ENCODE measurements at places on chromosomes 13 and 19.

GRCh38 chr13:75738841-75739240 lies 102.7 kb downstream of the LMO7 start:
- no peak for DNase-seq

GRCh38 chr19:7386308-7386707 lies 37.6 kb downstream of the ARHGEF18 start:
- DNase-seq, result no peak

GRCh38 chr19:14147797-14148605 lies 11.6 kb upstream of the ASF1B start:
- no peak for DNase-seq

DNA sequence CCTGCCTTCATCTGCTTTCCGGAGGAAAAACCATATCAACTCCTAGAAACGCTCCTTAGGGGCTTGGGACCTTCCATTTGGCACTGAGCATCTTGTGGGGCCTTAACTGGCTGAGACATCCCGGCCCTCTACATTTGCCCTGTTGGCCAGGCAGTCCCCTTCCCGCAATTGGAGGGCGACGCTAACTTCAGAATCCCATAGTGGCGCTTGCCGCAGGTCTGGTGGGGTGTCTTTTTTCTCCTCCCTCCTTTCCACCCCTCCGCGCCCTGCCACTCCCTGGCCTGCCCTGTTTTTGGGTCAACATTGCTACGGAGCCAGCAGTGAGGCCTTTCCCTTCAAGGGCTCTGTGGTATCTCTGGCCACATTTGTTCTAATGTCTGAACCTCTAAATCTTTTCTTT lies 13.6 kb upstream of the CRTC1 start:
- DNase-seq, result no peak

DNA sequence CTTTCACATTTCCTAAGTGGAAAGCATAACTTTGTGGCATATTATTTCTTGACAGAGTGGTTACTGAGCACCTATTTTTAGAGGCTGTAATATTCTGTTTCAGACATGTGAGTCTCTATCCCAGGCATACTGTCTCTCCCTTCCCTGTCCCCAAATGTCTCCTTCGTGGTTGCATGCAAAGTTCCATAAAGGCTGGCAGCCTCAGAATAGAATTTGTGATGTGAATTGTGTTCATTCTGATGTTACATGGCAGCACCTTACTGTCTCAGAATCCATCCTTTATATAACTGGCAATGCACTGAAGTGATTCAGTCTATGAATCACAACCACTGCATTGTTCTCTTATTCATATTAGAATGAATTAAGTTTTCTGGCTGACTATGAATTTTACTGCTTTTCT lies 89.0 kb upstream of the SLC7A1 start:
- DNase-seq, result no peak

DNA sequence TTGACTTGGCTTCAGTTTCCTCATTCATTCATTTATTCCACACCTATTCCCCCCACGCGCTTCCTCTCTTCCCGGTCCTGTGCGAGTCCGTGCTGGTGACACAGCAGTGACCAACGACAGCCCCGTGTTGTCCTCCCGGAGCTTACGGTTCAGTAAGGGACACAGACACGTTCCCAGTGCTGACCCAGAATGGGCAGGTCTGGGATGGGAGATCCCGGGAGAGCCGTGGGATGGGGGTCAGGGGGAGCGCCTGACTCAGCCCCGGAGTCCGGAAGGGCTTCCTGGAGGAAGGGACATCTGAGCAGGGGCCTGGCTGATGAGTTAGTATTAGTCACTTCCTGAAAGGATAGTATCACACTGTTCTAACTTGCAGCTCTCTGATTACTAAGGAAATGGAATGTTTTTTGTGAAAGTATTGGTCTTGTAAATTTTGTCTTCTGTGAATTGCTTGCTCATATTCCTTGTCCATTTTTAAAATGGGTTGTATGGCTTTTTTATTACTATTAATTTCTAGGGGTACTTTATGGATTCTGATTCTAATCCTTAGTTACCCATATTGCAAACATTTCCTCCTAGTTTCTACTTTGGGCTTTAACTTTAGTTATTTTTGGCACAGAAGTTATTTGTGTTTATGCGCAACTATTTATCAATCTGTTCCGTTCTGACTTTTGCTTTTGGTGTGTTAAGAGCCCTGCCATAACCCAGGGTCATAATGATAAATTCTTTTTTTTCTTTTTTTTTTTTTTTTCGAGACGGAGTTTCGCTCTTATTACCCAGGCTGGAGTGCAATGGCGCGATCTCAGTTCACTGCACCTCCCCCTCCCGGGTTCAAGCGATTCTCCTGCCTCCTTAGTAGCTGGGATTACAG lies 708 bp upstream of the ERCC1 start:
- DNase-seq, result no peak

DNA sequence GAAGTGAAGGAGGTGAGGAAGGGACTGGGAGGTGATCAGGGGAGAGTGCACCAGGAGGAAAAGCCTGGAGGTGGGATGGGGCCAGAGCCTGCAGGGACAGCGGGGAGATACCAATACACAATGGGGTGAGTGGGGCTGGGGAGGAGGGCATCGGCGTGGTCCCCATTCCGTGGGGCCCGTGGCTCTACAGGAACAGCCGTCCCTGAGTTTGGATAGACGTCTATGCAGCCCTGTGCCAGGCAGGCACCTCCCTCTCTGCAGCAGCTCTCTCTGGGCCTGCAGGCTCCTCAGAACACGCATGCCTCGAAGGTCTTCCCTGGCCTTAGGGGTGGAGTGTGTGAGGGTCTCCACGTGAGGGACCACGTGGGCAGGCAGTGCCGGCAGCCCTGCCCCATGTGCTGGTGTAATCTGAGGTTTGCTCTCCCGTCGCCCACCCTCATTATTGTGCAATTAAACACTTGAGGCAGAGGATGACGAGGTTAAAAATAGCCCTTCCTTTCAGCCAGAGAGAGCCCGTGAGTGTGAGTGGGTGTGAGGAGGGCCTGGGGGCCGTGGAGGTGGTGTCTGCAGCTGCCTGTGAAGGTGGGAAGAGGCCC lies 16.5 kb downstream of the C2CD4C start:
- no peak for DNase-seq

DNA sequence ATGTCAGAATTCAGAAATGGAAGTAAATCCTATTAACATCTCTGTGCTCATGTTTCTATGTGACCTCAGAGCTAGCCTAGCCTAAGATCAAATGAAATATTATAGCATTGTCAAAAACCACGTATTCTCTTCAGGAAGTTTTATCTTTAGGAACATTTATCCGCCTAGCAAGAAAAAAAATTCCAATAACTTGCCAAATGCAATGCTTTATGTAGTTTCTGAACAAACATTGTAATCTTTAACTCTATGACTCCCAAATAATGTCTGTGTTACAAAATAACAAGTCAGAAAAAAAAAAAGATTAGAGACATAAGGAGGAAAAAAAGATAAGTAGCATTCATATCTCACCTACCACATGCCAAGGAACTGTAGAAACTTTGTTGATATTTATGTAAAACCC lies 18.4 kb upstream of the IPO5 start:
- no peak for DNase-seq

- DNase-seq, result no peak
Measured at GRCh38 chr19:804419-805165, 7.3 kb downstream of the PTBP1 start.

- no peak for DNase-seq
Measured at GRCh38 chr19:12984683-12985048, 10.6 kb upstream of the NFIX start.

DNA sequence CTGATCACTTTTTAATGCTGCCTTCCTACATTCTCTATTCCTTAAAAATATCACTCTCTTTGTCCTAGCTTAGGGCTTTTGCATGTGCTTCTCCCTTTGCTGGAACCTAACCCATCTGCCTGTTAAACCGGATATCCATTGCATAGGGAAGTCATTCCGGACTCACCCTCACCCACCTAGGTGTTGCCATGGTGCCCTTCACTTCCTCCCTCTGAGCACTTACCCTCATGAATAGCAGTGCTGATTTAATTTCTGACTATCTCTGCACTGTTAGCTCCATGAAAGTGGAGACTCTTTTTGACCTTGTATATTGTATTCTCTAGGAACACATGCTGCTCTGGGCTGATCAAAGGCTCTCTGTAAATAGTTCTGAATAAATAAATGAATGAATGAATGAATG lies 401.9 kb downstream of the PCDH20 start:
- DNase-seq, result no peak

- no peak for DNase-seq
Measured at GRCh38 chr19:40590464-40591265, 10.5 kb upstream of the LTBP4 start.

- DNase-seq, result no peak
Measured at GRCh38 chr13:22144806-22145205, 473.9 kb downstream of the FGF9 start.

- no peak for DNase-seq
Measured at GRCh38 chr13:111043575-111043982, 71.5 kb upstream of the ARHGEF7 start.

DNA sequence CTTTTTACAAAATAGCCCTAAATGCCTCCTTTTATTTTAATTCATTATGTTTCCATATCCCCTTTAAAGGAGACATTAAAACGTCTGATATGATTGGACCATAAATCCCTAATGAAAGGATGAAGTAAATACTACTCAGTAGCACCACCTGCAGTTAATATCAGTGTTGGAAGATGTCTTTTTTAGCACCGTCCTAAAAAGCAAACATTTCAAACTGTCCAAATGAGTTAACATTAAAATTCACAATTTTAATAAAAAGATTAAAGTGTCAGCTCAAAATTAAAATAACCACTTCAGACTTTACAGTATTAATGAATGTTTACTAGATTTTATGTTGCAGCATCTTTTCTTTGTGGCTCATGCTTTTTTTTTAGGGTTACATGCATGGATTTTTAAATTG lies 12.3 kb downstream of the ZNF507 start:
- DNase-seq, result no peak

GRCh38 chr13:24165746-24166145 lies 5.2 kb downstream of the SPATA13 start:
- DNase-seq, result no peak

- no peak for DNase-seq
Measured at GRCh38 chr13:42832341-42833096, 51.1 kb downstream of the FAM216B start.

DNA sequence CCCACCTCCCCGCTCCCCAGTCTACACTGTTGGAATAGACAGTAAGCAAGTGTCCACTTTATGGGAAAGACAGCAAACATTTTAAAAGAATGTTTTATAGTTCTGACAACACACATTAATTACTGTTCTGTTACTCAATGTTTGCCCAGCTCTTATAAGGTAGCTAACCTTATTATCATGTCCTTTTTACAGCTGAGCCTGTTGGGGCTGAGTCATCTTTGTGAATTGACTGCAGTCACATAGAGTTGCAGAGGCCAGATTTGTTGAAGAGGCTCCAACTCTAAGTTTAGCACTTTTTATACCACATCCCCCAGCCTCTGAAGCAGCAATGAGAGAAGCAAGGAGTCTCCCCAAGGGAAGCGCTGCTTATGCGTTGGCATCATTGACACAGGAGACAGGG lies 76.2 kb downstream of the C13orf42 start:
- DNase-seq, result no peak

DNA sequence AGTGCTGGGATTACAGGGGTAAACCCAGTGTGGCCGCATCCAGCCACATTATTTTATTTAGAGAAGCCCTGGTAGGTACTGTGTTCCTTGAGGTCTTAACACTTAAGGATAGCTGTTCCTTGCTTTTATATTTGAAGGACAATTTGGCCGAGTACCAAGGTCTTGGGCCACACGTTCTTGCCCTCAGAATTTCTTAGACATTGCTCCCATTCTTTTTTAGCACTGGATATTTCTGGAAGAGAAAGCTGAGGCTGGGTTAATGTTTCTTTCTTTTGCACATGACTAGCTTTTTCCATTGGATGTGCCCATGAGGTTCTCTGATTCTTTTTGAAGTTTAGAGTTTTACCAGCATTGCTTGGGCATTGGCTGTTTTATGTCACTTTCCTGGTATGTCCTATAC lies 5.5 kb upstream of the RNF113B start:
- no peak for DNase-seq

DNA sequence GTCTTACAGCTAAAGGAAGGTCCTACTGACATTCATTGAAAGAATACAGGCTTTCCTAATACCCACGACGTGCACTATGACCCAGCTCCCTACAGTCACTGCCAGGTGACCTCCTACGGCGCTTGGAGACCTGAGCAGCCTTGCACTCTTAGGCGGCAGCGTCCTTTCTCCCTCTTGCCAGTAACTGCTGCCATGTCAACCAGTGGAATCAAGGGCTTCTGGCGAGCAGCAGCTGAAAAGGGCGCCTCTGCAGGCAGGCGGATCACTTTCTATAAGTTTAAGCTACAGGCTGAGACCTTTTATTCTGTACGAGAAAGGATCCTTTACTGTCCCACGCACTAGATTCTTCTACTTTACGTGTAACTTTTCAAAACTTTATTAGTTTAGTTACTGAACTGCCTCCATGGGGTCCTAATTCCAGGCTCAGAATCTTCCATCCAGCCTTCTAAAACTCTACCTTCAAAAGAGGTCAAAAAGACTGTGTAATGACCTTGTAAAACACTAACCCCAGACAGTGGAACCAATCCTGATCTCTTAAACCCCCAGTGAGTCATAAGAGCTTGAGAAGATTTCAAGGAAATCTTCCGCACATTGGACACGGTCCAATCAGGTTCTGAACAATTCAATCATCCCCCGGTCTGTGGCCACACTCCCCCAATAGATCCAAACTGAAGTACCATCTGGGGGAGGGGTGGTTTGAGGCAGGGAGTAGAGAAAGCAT lies 1.9 kb downstream of the KCTD12 start:
- DNase-seq, result no peak

- no peak for DNase-seq
Measured at GRCh38 chr13:33110386-33110712, 94.1 kb downstream of the KL start.

- no peak for DNase-seq
Measured at GRCh38 chr13:40488869-40489391, 177.5 kb downstream of the FOXO1 start.

DNA sequence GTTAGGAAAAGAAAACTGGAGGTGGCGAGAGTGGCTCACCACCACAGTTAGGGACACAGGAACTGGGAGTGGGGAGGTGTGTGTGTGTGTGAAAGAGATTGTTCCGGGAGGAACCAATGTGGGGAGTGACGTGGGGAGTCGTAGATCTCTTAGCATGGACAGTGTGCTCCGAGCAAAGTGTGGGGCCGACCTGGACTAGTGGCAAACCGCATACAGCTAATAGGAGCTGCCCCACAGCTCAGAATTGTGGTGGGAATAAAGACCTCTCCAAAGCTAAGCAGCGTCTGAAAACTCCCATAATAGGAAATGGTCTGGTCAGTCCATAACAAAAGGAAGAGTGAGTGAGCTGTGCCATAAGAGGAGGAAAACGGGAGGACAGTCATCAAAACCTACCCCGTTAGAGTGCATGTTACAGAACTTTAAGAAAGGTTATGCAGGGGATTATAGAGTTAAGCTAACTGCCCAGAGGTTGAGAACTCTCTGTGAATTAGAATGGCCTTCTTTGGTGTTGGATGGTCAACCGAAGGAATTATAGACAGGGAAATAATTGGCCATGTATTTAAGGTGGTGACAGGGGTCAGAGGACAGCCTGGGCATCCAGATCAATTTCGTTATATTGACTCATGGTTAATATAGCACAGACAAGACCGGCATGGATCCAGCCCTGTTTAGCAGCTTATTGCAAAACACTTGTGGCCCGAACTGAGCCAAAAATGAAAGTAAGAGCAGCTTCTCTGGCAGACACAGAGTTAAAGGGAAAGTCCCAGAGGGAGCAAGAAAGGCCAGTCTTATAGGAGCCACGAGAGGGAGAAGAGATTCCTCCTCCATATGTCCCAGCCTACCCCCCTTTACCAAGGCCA lies 8.9 kb upstream of the SLC15A1 start:
- DNase-seq, result no peak

- no peak for DNase-seq
Measured at GRCh38 chr19:41783612-41784011, 12.8 kb upstream of the CEACAM3 start.
